ENCODE measurements at places on chromosomes 4 and X.

DNA sequence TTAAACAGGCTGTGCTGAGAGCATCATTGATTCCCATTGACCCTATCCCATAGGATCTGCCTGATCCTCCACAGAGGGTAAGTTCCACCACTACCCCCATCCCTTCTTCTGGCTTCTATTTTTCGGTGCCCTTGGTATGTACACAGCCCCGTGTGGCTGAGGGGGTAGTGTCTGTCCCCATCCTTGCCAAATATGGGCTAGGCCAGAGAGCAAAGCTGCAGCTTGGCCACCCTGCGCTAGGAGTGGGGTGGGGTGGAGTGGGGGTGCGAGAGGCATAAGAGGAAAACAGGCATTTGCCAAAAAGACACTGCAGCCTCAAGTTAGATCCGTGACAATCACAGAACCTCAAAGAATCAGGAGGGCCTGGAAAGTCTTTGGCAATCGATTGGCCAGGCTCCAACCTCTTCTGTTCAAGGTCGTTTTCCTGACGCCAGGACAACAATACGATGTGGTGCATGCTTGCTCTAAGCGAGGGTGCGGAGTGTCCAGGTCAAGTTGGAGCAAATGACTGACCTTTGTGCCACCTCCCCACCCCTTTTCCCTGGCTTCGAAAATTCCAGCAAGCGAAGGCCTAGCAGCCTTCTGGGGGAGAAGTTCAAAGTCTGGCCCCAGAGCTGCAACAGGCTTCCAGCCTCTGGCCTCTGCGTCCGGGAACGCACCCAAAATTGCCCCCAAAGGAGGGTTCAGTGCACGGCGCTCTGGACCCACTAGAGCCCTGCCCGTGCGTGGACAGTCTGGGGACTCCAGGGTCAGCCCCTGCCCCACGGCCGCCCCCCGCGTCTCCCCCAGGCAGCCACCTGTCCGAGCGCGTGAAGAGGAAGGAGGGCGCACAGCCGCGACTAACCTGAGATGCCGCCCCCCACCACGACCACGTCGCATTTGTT is 598 bp downstream of the MAOB start:
- no peak for DNase-seq

- DNase-seq: peak; percentile 48
Measured at GRCh38 chr4:139685180-139685579, 19.6 kb downstream of the MGST2 start.

GRCh38 chrX:135651647-135652295 is 61.7 kb upstream of the CT45A1 start:
- DNase-seq: no peak

DNA sequence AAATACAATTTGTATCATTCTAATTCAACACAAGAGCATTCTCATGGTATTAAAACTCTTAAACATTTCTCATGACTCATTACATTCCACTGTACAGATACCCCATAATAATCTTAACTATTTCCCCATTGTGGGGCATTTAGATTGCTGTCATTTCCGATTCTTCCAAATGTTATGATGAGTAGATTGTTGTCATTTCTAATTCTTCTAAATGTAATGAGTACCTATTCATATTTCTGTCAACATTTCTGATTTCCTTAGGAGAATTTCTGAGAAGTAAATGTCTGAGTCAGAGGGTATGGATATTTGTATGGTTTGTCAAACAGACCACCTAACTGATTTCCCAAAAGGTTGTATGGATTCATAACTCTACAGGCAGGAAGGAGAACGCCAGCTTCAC is 8.3 kb downstream of the S100G start:
- no peak for DNase-seq

DNA sequence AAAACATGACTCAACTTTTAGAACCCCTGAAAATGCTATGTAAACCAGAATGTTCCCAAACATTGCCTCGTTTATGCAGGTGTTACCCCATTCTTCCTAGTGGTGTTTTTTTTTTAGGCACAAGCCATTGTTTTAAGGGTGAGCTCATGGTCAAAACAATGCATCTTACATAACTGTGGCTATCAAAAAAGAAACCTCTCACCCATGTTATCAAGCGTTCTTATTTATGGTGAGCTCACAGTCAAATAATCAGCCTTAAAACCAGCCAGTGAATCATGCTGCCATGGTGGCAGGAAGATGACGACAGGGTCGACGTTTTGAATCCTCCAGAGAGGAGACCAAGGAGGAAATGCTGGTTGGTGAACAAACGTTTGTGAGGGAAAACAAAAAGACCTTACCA is 195.2 kb downstream of the KDR start:
- DNase-seq: peak; percentile 98

DNA sequence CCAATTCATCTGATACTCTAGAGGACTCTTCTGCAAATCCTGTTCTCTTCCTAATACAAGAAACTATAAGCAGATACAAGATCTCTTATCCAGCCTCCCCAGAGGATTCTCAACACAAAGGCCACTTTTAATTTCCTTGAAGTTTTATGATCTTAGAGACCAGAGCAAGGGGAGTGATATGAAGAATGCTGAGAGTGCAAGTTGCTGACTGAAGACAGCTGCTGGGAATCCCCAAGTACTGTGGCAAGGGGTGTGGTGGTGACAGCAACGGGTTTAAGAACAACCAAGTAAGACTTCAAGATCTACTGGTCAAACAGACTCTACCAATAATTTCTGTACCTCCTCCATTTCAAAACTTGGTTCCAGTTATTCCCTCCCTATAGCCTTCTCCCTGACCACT is 7.0 kb downstream of the AMMECR1 start:
- DNase-seq: no peak

DNA sequence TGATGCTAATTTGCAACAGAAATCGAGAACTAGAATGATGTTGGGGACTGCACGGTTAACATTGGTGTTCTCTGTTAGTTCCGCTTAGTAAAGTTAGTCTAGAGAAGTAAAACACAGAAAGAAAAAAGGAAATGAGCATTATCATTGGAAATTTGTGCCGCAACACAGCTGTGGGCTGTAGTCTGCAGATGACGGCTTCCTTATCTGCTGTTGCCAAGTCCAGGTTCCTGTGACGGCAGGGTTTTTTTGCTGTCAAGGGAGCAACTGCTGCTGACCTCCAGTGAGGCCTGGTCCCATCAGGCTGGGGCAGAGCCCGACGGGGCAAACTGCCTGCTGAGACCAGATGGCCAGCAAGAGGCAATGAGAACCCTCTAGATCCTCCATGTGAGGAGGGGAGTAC is 38.9 kb upstream of the PHEX start:
- DNase-seq: no peak

- DNase-seq: no peak
Measured at GRCh38 chr4:79869597-79870237, 203.3 kb downstream of the ANTXR2 start.

DNA sequence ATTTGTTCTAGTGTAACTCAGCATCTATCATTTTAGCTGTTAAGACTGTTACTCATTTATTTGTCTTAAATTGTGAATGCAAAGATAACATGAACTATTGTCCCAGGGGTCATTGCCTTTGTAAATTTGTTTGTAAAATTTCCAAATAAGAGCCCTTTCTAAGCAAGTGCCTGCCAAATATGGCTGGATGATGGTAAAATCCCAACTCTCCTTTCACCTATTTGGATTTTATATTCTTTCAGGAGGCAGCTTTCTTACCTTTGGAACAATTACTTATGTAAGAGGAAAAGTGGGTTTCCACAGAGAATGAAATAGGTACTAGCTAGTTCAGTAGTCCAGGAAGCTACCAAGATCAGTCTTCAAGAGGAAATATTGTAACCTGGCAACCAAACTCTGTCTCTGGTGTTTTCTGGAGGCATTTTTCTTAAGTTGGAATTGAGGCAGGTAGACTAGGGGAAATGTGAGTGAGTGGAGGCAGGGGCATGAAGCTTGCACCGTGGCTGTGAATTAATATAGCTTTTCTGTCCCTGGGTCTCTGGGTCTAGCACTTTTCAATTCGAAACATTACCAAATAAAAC is 363.0 kb upstream of the ZCCHC13 start:
- DNase-seq: no peak

- DNase-seq: peak; percentile 6
Measured at GRCh38 chrX:37685381-37686359, at the start of gene XK. Gene XK (plus strand): TSS chrX:37685791. CDS start chrX:37685962, 171 bp downstream.

- DNase-seq: no peak
Measured at GRCh38 chr4:86181585-86181984, 178.3 kb downstream of the MAPK10 start.

GRCh38 chr4:156291317-156291716 is 337.7 kb upstream of the CTSO start:
- no peak for DNase-seq

- no peak for DNase-seq
Measured at GRCh38 chrX:12975991-12976558, 1.2 kb downstream of the TMSB4X start.

- no peak for DNase-seq
Measured at GRCh38 chr4:185847352-185848097, 35.5 kb upstream of the SORBS2 start.

DNA sequence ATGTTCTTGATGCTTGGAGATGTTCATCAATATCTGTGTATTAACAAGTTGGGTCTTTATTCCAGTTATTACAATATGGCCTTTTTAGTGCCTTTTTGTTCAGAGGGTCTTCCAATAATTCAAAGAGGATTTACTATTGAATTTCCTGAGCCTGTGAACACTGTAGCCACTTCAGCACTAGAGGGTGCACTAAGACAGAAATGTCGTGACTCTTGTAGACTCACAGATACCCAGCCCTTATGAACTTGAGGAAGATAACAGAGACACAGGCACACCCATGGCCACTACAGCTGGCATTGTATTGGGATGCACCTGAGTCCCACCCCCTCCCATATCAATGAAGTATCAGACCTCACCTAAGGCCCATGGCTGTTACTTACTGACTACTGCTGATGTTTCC is 54.4 kb upstream of the ACTRT1 start:
- DNase-seq: no peak

GRCh38 chrX:108732630-108733321 is 3.6 kb downstream of the IRS4 start:
- no peak for DNase-seq

- no peak for DNase-seq
Measured at GRCh38 chr4:25750874-25751273, 95.2 kb downstream of the SLC34A2 start.

- DNase-seq: no peak
Measured at GRCh38 chr4:162952232-162952631, 214.5 kb downstream of the NAF1 start.

DNA sequence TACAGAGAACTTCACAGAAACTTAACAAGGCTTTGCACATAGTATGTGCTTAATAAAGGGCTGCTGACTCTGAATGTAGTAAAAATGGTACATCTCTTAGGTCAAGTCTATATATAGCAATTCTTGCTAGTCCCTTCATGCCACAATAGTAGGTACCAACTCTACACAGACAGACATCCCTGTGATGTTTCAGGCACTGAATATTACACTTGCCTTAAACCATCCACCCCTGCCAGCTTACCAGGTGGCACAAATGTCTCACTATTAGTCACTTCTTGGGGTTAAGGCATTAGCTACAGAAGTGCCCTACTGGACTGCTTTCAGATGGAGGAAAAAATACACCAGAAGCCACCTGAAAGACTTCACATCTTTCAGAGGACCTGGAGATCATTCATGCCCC is 86.3 kb upstream of the CITED1 start:
- no peak for DNase-seq

DNA sequence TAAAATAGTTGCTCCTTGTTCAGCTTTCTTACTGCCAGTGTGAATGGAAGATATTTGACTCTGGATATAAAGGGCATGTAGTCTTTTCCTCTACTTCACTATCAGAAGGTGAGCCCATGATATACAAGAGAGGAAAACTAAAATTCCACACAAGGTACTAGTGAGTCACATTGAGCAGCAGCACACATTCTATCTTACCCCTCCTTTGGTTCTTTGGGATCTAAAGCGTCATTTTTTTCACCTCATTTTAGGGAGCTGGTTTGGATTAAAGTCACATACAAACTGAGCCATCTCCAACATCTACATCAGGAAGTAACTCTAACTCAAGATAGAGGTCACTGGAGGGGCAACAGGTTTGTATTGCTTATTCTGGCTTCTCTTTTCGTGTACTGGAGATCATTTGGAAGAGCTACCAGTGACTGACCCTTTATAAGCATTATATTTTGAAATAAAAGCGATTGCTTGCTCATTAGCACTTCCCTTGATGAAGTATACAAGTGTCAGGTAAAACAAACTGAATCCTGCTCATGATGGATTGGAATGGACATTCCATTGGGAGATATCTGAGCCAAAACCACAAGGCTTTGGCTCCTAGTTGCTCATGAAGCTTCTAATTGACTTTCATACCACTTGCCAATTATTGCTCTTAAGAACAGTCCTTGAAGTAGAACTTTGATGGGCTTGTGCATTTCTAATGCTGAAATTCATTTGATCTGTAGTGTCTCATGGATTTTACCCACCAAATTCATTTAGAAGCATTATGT is 124.1 kb downstream of the SPCS3 start:
- DNase-seq: no peak

- DNase-seq: no peak
Measured at GRCh38 chr4:168812806-168813205, 197.2 kb downstream of the CBR4 start.

DNA sequence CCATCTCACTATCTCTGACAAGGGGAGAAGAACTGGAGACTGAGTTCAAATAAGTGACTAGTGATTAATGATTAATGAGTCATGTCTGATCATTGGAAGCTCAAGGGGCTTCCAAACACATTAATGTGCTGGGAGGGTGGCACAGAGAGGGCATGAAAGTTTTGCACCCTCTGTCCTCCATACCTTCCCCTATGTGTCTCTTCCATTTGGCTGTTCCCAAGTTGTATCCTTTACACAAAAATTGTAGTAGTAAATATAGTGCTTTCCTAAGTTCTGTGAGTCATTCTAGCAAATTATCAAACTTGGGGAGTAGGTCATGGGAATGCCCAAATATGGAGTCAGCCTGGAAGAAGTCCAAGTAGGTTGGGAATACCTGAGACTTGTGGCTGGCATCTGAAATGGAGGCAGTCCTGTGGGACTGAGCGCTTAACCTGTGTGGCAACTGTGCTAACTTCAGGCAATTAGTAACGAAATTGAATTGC is 4.1 kb upstream of the FAM200B start:
- peak; percentile 28 for DNase-seq

- no peak for DNase-seq
Measured at GRCh38 chr4:52750819-52751486, at the start of gene ERVMER34-1. Gene ERVMER34-1 (minus strand): TSS chr4:52751425. CDS start chr4:52745520, 5,905 bp downstream.

- DNase-seq: no peak
Measured at GRCh38 chr4:188714501-188714900, 575.3 kb downstream of the TRIML1 start.

- DNase-seq: no peak
Measured at GRCh38 chrX:102957751-102958150, 20.7 kb downstream of the RAB40AL start.

- DNase-seq: no peak
Measured at GRCh38 chrX:35076061-35076460, 133.5 kb downstream of the FAM47B start.
